M059J (cell line): ENCODE measurements at places on chromosomes 7 and 10.

DNA sequence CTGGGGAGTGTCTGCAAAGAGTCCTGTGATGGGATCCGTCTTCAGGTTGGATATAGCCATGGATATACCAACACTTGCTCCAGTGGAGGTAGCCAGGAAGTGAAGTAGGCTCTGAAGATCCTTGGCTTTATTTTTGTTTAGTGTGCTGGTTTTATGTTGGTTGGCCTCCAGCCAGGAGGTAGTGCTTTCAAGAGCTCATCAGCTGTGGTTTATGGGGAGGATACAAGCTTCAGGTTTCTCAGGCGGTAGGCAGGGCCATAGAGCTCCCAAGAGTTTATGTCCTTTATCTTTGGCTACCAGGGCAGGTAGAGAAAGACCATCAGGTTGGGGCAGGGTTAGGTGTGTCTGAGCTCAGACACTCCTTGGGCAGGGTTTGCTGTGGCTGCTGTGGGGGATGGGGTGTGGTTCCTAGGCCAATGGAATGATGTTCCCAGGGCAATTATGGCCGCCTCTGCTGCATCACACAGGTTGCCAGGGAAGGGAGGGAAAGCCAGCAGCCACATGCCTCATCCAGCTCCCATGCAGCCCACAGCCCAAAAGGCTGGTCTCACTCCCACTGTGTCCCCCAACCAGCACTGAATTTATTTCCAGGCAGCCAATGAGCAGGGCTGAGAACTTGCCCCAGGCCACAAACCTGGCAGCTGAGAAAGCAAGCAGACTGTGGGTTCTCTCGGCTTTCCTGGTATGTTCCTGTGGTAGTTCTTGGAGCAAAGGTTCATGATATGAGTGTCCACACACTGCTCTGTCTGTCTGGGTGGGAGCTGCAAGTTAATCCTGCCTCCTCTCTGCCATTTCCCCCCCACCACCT lies 67.0 kb upstream of the PRLHR start:
- peak; percentile 27 for DNase-seq

GRCh38 chr7:7562736-7563135 lies 3.9 kb upstream of the MIOS start:
- peak; percentile 72 for DNase-seq

DNA sequence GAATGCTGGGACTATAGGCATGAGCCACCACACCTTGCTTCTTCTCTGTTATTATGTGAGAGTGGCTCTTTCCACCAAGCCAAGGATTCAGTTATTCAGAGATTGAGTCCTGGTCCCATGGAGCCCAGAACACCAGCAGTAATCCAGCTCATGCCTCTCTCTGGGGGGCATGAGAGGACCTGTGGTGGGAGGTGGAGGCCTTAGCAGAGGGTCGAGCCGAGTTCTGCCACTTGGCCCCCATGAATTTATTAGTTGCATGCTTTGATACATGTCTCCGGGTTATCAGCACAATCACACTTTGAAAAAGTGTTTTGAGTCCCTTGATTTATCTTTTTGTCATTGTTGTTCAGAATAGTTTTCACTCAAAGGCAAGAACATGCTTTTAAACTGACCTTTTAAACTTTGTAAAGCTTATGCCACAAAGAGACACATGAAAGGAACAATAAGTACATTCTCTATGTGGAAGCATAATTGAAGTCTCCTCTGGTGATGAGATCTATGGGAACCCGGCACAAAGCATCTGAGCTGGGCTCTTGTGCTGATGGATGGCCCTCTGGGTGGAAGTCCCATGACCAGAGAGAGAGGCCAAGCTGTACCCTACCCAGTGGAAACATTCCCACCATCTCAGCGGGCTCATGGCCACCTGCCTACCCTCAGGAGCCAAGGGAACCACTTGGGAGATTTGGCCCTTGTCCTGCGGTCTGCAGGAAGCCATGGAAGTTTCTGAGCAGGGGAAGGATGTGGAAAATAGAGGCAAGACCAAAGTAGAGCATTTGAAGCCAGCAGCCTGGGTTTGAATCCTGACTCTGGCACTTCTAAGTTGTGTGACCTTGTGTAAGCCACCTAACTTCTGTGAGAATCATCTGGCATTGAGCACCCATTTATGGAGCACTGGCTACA lies 53.9 kb downstream of the MINDY4 start:
- DNase-seq = no peak

DNA sequence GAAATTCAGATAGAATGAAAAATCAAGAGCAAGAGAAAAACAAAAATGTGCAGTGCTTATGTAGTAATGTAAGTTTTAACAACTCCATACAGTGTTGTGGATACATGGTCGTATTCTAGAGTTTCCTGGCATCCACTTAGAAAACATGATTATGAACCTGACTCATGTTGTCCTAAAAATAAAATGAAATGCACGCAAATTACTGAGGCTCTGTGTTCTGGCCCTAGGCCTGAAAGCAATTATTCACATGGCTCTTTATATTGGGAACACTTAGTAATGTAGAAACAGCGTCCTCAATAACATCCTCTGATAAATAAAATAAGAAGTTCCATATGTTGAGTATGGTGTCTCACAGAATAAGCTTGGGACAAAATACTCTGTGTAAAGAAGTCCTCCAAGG lies 200.2 kb upstream of the SEMA3E start:
- DNase-seq = no peak

GRCh38 chr7:47666164-47666862 lies 84.4 kb upstream of the TNS3 start:
- DNase-seq = peak; percentile 45

GRCh38 chr7:39908973-39909372 lies 41.1 kb upstream of the CDK13 start:
- no peak for DNase-seq

GRCh38 chr7:73512018-73512780 lies 9.9 kb downstream of the BAZ1B start:
- no peak for DNase-seq
